ENCODE measurements at places on chromosomes 7 and 10. TPM values are rescaled to one million over a fixed set of nuclear protein-coding genes. Genes with fewer than 3 reads are reported as not detected.

The NKX1-2 gene
- polyA plus RNA-seq = not detected

The PTF1A gene
- not detected for polyA plus RNA-seq

The H2BK1 gene
- polyA plus RNA-seq = not detected

The DGKI gene
- polyA plus RNA-seq = 2.1 TPM

The NPC1L1 gene
- 0.05 TPM for polyA plus RNA-seq

DNA sequence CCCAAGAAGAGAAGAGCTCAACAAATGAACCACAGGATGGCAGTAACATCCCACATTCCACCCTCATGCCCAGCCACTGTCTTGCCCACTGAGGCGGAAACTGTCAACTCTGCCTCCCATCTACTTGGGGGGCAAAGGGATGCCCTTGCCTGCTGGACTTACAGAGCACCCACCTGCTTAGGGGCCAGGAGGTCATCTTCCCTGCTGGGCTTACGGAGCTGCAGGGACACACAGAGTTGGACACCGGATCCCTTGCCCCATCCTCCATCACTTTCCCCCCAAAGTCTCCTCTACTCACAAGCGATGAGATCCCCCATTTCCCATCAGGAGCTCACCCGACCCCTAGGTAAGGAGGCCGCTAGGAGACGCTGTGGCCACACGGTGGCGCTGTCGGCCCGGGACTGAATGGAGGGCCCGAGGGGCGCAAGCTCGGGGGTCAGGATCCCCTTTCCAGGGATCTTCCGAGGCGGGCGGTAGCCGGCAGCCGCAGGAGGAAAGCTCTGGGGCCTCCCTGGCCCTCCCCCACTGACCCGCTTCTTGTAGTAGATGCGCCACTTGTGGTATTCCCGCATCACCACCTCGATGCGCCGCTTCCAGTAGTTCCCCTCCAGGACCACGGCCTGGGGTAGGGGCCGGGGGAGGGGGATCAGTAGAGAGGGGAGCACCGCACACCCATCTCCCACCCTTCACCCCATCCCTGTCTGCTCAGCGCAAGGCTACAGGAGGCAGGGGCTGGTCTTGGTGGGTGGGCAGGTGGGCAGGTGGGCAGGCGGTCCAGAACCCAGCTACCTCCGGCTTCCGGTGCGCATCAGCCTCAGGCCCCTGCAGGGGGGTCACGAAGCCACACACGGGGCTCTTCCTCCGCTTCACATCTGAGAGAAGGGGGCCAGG lies 17.3 kb downstream of the MLXIPL start:
- peak; percentile 49 for DNase-seq

DNA sequence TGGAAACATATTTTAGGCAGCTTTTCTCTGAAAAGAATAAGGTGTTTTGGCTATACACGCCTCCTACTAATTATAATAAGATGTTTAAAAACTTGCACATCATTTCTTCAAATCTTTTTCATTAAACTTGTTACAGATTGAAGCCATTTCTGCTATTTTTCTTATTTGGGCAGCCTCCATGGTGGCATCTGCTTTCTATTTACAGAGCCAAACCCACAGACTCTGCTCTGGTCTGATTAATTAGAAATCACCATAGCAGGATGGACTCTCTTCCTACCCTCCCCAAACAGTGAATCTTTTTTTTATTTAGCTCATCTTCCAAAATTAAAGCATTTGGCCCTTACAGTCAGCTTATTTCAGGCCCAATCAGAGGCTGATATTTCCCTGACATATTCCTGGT lies 85.7 kb upstream of the AOAH start:
- no peak for DNase-seq

DNA sequence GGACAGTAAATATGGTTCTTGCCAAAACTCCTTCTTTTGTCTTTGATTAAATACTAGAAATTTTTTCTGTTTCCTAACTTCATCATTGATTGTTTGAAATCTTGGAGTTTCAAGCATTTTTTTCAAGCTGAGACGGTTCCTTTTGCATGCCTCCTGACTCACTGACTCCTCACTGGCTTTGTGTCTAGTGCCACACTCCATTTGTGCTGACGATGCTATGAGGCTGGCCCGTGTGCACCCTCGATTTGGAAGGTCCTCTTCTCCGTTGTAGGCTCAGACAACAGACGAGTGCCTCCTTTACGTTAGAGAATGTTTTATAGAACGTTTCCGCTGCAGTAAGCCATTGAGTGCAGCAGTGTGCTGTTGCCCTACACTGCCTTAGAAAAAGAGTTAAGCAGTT lies 10.8 kb upstream of the CSGALNACT2 start:
- DNase-seq = no peak

DNA sequence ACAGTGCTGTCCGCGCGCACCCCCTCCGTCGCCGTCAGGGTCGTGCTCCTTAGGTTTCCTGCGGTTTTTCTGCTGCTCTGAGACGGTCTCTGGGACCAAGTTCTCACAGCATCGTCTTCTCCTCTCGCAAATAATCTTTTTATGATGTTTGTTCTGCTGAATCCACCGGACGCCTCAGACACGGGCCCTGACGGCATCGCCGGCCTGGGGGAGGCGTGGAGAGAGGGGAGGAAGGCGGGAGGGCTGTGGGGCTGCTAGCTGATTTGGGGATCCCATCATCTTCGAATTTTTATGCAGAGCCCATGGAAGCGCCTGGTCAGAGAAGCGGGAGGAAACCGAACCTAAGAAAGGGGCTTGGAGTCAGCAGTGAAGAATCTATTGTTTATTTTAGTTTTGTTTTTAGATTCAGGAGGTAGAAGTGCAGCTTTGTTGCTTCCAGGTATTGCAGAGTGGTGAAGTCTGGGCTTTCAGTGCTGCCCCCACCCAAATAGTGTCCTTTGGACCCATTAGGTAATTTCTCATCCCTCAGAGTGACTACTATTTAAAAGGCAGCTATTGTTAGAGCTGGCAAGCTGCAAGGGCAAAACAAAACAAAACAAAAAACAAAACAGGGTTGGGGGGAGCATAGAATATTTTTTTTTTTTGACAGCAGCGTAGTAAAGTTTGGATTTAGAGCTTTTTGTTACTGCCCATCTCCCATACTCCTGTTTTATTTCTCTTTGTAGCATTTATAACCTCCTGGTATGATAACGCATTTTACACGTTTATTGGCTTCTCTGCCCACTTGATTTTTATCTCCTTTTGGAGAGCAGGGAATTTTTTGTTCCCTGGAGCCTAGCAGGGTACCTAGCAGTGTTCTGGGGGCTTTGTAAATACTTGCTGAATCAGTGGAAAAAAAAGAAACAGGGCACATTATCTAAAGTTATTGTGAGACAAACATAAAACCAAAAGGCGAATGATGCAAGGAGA lies 92.6 kb downstream of the SPAG6 start:
- DNase-seq = no peak

DNA sequence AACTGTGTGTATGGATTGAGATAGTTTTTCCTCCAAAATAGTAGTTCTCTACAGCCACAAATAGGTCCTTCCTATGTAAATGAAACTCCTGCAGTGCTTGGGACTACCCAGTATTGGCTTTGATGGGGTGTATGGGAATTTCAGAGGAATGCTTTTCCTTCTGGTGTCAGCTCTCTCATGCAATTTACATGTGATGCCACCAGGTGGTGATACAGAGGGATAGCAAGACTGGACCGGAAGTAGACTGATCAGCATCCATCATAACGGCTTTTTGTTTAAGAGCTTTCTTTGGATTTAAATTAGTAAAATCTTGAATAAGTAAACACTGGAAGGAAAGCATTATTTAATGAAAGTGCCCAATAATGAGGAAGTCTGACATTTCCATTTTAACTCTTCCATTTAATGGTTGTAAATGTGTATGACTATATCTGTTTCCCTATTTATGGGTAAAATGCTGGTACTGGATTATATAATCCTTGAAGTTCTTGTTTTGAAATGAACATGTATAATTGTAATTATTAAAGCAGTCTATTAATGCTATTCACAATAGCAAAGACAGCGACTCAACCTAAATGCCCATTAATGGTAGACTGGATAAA lies 22.7 kb downstream of the DYNC1I1 start:
- DNase-seq = no peak

- DNase-seq = no peak
These were observed 83.4 kb downstream of the NEURL1 start for GRCh38 chr10:103576862-103577261.

DNA sequence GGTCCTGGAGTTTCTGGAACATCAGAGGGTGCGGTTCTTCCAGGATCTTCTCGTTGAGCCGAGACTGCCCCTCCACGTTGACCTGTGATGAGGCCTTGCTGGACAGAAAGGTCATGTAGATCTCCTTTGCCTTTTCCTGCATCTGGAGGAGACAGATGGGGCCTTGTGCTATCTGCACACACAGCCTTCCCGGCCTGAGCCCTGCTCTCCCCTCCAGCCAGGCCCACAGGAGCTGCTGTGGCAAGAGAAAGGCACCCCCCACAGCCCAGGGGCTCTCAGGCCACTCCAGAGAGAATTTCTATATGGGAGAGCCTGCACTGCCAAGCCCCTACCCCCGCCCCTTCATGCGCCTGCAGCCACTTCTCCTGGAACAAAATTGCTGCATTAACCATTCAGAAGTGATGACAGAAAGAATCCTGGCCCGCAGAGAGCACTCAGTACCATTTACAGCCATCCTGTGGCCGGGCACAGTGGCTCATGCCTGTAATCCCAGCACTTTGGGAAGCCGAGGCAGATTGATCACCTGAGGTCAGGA lies 26.9 kb downstream of the RGS10 start:
- DNase-seq = no peak

GRCh38 chr10:102791754-102792395 lies 45.3 kb downstream of the CYP17A1 start:
- no peak for DNase-seq

GRCh38 chr10:7478727-7479457 lies 68.1 kb upstream of the SFMBT2 start:
- no peak for DNase-seq

- no peak for DNase-seq
These were observed 91.9 kb upstream of the MKI67 start for GRCh38 chr10:128218161-128218560.

- DNase-seq = no peak
These were observed 68.0 kb upstream of the PRR15 start for GRCh38 chr7:29495653-29496052.

- no peak for DNase-seq
These were observed 24.8 kb downstream of the ARL4A start for GRCh38 chr7:12712236-12712635.

DNA sequence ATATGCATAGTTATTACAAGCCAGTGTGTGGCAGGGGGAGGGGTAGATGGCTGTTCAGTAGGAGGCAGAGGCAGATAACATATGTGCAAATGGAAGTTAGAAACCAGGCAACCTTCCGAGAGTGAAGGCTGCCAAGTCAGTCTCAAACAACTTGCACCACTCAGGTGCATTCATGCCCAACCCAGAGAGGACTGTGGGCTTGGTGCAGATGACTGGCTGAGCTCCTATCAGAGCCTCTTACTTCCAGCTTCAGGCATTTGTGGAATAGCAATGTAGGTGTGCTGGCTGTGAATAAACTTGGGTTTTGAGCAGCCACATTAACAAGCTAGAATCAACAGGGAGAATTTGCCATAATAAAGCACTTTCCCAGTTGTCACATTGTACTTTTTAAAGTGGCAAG lies 789.8 kb downstream of the PHTF2 start:
- no peak for DNase-seq

DNA sequence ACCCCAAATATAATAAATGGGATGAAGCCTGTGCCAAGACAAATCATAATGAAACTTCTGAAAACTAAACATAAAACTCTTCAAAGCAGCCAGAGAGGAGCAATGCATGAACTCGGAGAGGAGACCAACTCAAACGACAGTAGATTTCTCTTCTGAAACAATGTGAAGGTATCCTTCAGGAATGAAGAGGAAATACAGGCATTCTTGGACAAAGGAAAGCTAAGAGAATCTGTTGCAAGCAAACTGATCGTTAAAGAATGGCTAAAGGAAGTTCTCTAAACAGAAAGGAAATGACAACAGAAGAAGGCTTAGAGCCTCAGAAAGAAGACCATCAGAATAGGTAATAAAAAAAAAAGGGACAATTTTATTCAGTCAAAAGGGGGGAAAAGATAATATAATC lies 6.6 kb downstream of the GNA12 start:
- no peak for DNase-seq

GRCh38 chr7:50735333-50735732 lies 47.4 kb downstream of the GRB10 start:
- DNase-seq = no peak

DNA sequence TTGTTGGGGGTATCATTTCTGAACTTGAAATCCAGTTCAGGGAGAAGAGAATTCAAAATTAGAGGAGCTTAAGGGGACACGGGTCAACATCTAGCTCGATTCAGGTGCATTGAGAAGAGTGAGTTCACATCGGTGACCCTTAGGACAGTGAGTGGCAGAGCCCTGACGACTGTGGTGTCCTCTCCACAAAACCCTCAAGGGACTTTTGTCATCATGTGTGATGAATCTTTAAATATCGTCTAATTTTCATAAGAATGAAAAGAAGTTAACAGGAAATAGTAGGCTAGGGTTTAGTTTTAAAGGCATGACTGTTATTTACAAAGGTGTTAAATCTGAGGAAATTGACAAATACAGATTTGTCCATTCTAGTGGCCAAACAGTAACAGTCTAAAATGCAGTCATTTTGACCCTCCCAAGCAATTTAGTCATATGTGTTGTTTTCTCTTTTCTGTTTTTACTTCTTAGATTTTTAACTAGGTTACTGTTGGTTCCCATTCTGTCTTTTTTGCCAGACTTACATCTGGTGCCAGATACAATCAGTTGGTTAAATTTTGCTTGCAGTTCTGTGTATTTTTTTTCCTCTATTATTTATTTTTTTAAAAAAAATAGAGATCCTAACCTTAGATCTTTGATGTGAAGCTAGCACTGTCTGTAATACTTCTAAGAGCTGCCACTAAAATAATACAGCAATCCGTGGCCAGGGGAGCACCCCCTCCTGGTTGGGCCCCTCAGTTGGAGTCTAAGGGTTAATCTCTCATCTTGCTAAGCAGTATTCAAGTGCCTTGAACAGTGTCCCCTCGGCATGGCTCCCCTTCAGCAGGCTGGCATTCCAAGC lies 34.9 kb upstream of the SH2B2 start:
- DNase-seq = no peak

DNA sequence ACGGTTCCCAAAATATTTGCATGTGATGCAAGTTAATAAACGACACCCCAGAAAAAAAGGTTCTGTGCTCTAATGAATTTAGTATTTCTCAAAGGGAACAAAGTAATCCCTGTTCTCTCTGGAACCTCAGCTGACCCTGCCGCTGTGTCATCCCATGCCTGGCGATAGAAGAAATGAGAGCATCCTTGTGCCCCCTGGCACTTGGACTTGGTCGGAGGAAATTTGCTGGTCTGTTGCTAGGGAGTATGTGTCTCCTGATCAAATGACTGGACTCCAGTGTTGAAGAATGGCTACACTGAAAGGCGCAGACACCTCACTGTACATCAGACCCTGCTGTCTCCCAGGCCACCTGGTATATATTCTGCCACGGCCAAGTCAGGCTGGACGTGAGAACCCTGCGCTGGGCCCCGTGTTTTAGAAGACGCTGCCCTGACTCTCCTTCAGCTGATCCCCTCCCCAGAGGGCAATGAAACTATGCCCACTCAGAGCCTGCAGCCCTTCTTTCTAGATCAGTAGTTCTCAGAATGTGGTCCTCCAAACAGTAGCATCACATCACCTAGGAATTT lies 67.2 kb downstream of the THNSL1 start:
- DNase-seq = no peak

DNA sequence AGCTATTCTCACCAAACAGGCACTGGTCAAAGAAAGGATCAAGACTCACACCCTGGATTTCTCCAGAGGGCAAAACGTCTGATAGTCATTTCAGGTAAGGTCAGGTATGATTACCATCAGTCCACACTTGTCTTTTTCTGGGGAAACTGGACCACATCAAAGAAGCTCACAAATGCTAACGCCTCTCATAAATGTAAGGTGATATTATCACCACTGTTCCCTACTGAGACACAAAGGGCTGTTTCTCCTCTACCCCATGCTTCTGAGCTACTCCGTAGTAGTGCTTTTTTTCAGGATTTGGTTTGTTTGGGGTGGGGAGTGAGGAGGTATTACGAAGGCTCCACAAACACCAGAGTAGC lies 51.6 kb downstream of the CREB3L2 start:
- DNase-seq = no peak

Data from right cardiac atrium (tissue), 5 donors.